Uterus (tissue), 4 donors: ENCODE measurements at places on chromosomes 6 and 20. TPM values are rescaled to one million over a fixed set of nuclear protein-coding genes. Genes with fewer than 3 reads are reported as not detected.

Gene SCRT2
- not detected for total RNA-seq

Gene GSTA2
- not detected for total RNA-seq

Gene FAM209B
- not detected for total RNA-seq

DNA sequence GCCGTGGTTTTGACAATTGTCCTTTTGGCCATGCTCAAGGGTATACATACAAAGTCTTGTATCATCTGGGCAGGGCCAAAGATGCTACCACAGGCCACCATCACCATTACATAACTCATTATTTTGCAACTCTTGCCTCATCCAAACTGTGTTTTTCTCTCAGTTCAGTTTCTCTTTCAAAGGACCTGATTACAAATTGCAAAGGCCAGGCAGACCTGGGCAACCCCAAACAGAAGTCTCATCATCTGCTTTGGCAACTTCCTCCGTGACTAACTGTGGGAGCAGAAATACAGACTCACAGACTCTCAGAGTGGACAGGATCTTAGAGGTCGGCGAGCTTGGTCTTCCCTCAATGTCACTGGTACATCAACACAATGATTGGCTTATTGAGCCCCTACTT lies 117.8 kb upstream of the NEDD9 start:
- DNase-seq = no peak

DNA sequence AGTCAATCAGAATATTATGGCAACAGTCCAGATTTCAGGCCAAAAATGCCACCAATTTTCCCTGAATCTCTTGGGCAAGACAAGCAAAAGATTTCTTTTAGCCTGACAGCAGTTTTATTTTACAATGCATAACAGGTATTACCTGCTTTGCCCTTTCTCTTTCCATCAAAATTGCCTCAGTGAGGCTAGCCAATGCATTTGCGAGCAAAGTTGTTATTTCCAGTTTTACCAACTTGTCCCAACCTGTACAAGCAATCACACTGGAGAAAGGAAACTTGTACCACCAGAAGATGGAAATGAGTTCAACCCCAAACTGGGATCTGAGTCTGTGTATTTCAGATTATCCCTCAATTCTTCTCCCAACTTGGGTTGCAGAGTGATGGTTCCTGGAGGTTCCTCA lies 279.9 kb upstream of the CDYL start:
- no peak for DNase-seq

DNA sequence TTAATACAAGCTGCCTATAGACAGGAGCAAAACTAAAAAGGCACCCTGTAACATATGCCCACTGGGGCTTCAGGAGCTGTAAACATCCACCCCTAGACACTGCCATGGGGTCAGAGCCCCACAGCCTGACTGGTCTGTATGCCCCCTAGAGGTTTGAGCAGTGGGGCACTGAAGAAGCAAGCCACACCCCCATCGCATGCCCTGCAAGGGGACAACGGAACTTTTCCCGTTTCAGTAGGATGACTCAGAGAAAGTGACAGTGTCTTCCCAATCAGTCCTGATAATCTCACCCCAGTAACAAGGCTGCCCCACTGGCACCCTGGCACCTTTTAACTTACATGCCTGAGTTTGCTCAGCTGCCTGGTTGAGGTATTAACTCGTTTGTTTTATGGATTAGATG lies 35.9 kb downstream of the BEND3 start:
- DNase-seq = no peak

GRCh38 chr6:150631283-150631983 lies 31.7 kb downstream of the PLEKHG1 start:
- no peak for DNase-seq
